ENCODE measurements at places on chromosomes 3 and 15.

GRCh38 chr15:39690881-39691634 is 91.6 kb downstream of the FSIP1 start:
- H3K27me3 ChIP-seq: peaks cover 7% of the 10 kb centered on the region
- no peak overlapping the region for H3K27ac ChIP-seq
- H3K36me3 ChIP-seq: no peaks in the 10 kb centered on the region
- H3K4me1 ChIP-seq: peaks cover 7% of the 10 kb centered on the region
- H3K4me3 ChIP-seq: no peak overlapping the region

DNA sequence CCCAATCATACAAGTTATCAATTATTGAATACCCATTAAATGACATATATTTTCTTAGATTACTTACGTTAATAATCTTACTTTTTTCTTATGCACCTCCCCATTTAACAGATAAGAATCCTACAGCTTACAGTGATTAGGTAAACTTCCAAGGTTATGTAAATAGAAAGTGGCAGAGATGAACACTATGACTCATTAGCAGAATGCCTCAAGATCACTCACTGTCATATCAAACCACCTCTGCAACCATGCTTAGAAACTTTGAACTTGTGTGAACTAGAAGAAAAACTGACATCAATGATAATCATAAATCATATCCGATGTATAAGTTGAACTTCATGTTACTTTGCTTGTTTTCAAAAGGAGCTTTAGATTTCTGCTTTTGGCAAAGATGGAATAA is 911.6 kb upstream of the ARPP21 start:
- no peaks in the 10 kb centered on the region for H3K36me3 ChIP-seq
- H3K4me3 ChIP-seq: no peak overlapping the region
- no peak overlapping the region for H3K27ac ChIP-seq
- DNase-seq: no peak
- H3K27me3 ChIP-seq: no peaks in the 10 kb centered on the region
- H3K4me1 ChIP-seq: peaks cover 3% of the 10 kb centered on the region

DNA sequence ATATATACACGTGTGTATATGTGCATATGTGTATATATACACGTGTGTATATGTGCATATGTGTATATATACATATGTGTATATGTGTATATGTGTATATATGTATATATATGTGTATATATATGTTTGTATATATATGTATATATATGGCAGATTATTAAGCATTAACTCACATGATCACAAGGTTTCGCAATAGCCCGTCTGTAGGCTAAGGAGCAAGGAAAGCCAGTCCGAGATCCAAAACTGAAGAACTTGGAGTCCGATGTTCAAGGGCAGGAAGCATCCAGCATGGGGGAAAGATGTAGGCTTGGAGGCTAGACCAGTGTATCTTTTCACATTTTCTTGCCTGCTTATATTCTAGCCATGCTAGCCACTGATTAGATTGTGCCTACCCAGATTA is 23.7 kb downstream of the NAALADL2 start:
- DNase-seq: no peak
- H3K27ac ChIP-seq: no peak overlapping the region
- H3K36me3 ChIP-seq: no peaks in the 10 kb centered on the region
- no peaks in the 10 kb centered on the region for H3K4me1 ChIP-seq

DNA sequence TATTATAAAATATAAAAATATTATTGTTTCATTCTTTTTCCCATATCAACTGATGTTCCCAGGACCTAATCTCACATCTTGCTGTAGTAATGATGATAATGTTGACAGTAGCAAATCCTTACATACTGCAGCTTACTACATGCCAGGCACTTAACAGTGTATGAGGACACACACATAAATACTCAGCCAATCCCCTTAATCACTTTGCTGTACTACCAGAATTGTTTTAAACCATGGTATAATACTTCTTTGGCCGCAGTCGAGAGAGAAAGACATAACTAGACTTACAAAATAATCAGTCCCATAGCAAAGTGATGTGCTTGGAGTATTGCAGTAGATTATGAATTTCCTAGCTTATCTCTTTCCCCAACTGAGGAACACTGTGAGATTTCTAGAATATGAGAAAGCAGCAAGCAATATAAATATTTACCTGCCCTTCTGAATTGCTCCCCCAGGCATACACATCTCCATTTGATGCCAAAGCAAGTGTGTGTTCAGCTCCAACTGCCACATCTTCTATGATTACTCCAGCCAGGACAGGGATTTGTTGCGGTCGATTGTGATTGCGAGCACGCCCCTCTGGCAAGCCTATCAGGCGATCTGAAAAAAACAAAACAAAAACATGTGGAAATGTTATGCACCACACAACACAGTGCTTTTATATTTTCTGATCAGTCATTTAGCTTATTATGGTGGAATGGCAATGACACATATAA is 33.0 kb downstream of the FBXL22 start:
- no peak overlapping the region for H3K27ac ChIP-seq
- no peaks in the 10 kb centered on the region for H3K27me3 ChIP-seq
- peaks cover 77% of the 10 kb centered on the region for H3K36me3 ChIP-seq
- peaks cover 1% of the 10 kb centered on the region for H3K4me1 ChIP-seq
- DNase-seq: no peak
- no peak overlapping the region for H3K4me3 ChIP-seq

GRCh38 chr15:28933710-28934445 is 48.1 kb downstream of the APBA2 start:
- no peak overlapping the region for H3K27ac ChIP-seq
- H3K36me3 ChIP-seq: no peaks in the 10 kb centered on the region
- DNase-seq: no peak
- H3K4me3 ChIP-seq: no peak overlapping the region
- no peaks in the 10 kb centered on the region for H3K27me3 ChIP-seq

GRCh38 chr3:17491601-17492000 is 250.8 kb downstream of the TBC1D5 start:
- no peak for DNase-seq
- no peak overlapping the region for H3K4me3 ChIP-seq
- H3K27ac ChIP-seq: no peak overlapping the region

GRCh38 chr3:161310649-161311423 is 60.5 kb downstream of the SPTSSB start:
- H3K4me1 ChIP-seq: peaks cover 22% of the 10 kb centered on the region
- peak overlapping the region; percentile 24 for H3K27ac ChIP-seq
- H3K27me3 ChIP-seq: peaks cover 56% of the 10 kb centered on the region
- DNase-seq: peak; percentile 46
- H3K4me3 ChIP-seq: peak overlapping the region; percentile 0
- no peaks in the 10 kb centered on the region for H3K36me3 ChIP-seq

- no peaks in the 10 kb centered on the region for H3K36me3 ChIP-seq
- H3K27me3 ChIP-seq: peaks cover 60% of the 10 kb centered on the region
- H3K4me3 ChIP-seq: peak overlapping the region; percentile 71
- no peak overlapping the region for H3K27ac ChIP-seq
- DNase-seq: peak; percentile 15
Observed at GRCh38 chr3:56467108-56467507, 1.2 kb downstream of the ERC2 start.

- H3K27me3 ChIP-seq: no peaks in the 10 kb centered on the region
- no peak overlapping the region for H3K27ac ChIP-seq
- H3K4me1 ChIP-seq: peaks cover 48% of the 10 kb centered on the region
- H3K4me3 ChIP-seq: no peak overlapping the region
Observed at GRCh38 chr3:189368384-189368783, 196.6 kb downstream of the TPRG1 start.

DNA sequence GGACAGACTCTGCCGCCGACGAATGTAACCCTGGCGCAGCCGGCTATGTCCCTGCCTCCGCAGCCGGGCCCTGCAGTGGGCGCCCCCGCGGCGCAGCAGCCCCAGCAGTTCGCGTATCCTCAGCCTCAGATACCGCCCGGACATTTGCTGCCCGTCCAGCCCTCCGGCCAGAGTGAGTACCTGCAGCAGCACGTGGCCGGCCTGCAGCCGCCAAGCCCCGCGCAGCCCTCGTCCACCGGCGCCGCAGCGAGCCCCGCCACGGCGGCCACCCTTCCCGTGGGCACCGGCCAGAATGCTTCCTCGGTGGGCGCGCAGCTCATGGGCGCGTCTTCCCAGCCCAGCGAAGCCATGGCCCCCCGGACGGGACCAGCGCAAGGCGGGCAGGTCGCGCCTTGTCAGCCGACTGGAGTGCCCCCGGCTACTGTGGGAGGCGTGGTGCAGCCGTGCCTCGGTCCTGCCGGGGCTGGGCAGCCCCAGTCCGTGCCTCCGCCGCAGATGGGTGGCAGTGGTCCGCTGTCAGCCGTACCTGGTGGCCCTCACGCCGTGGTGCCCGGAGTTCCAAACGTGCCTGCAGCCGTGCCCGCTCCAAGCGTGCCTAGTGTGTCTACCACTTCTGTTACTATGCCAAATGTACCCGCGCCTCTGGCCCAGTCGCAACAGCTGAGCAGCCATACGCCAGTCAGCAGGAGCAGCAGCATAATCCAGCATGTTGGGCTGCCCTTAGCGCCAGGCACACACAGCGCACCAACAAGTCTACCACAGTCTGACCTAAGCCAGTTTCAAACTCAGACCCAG is 2.4 kb downstream of the TSC22D2 start:
- H3K4me3 ChIP-seq: peak overlapping the region; percentile 93
- peak; percentile 25 for DNase-seq
- peaks cover 4% of the 10 kb centered on the region for H3K27me3 ChIP-seq
- peak overlapping the region; percentile 63 for H3K27ac ChIP-seq
- H3K36me3 ChIP-seq: peaks cover 46% of the 10 kb centered on the region

DNA sequence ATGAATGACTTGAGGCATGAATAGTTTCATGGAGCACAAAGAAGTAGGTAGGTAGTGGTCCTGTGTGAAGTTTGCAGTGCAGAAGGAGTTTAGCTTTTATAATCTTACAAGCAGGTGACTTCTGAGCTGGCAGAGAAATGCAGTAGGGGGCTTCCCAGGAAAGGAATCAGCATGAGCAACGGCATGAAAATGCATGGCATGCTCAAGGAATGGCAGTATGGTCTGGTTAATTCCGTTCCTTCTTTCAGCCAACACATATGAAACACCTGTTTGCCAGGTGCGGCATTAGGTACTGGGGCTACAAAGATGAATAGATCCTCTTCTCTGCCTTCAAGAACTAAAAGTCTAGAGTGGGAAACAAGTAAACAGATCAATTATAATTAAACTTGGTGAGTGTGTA is 138.0 kb upstream of the BHLHE40 start:
- H3K27ac ChIP-seq: peak overlapping the region; percentile 78
- peaks cover 76% of the 10 kb centered on the region for H3K4me1 ChIP-seq
- H3K4me3 ChIP-seq: no peak overlapping the region
- DNase-seq: no peak

DNA sequence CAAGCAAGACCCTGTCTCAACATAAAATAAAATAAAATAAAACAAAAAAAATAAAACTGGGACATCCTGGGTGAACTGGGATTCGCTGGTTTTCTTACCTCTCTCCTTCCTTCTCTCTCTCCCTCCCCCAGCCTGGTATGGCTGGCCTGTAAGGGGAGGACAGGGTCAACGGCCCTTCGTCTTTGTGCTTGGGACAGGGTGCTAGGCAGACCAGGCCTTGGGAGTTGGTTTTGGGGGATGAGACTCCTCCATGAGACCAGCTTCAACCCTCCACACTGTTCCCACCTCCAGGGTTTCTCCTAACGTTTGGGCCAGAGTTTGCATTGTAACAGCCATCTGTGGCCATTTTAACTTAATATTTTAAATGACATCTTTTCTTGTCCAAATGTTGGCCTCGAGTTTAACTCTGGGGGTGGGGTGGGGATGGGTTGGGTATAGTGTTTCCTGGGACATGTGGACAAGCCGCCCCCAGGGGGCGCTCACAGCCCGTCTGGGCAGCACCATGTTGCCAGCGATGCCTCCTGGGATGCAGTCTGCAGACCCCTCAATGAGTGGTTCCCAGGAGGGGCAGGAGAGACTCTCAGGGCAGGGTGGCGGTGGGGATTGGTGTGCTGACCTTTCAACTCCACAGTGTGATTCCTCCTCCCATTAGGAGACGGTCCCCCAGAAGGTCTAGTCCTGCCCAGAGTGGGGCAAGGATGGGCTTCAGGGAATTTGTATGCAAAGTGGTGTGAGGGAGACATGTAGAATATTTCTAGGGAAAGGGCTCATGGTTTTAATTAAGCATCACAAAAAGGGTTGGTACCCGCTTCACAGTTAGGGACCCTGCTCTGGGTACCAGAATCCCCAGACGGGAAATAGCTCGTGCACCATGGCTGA is 37.7 kb upstream of the LCTL start:
- DNase-seq: peak; percentile 45
- H3K36me3 ChIP-seq: no peaks in the 10 kb centered on the region
- H3K27ac ChIP-seq: no peak overlapping the region

- DNase-seq: no peak
- peaks cover 33% of the 10 kb centered on the region for H3K27me3 ChIP-seq
- no peak overlapping the region for H3K4me3 ChIP-seq
- H3K36me3 ChIP-seq: no peaks in the 10 kb centered on the region
- H3K4me1 ChIP-seq: peaks cover 2% of the 10 kb centered on the region
Observed at GRCh38 chr3:171748064-171748924, 62.0 kb downstream of the PLD1 start.

DNA sequence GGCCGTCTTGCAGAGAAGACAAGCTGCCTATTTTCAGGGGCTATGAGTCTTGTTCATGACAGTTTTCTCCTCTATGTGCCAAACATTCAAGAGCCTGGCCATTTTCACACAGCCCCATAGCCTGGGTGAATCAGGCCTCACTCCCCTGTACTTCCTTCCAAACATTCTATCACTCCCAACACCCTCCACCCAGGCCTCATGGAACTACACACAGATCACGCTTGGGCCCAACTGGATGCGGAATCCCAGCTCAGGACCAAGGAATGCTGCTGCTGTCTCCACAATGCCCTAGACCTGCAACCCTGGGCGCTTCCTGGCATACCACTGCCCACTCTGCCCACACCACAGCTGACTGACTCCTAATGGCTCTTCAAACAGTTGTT is 39.4 kb upstream of the PCSK6 start:
- H3K27me3 ChIP-seq: peaks cover 2% of the 10 kb centered on the region
- H3K36me3 ChIP-seq: no peaks in the 10 kb centered on the region
- no peak overlapping the region for H3K4me3 ChIP-seq

DNA sequence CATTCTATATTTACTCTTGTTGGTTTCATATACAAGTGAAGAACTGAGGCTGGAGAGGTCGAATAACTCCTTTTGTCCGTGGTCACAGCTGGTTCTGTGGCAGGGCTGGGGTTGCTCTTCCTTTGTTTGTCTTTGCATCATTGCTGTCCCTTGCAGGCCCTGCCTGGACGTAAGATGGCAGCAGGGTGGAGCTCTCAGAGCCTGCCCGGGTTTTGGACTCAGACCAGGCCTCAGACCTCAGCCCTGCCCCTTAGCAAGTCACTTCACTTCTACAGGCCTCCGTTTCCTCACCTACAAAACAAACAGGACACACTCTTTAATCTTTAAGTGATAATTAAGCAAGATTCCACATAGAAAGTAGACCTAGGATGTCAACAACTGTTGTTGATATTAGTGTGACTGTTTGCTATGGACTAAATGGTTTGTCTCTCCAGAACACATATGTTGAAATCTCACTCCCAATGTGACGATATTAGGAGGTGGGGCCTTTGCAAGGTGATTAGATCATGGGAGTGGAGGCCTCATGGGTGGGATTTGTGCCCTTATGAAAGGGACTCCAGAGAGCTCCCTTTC is 65.6 kb upstream of the PLXNA1 start:
- peaks cover 4% of the 10 kb centered on the region for H3K27me3 ChIP-seq
- no peak overlapping the region for H3K4me3 ChIP-seq
